ENCODE measurements at places on chromosomes 5 and 9. TPM values are rescaled to one million over a fixed set of nuclear protein-coding genes. Genes with fewer than 3 reads are reported as not detected.
A peak's percentile ranks its signal among the peaks of the same experiment; 100 is the strongest.

DNA sequence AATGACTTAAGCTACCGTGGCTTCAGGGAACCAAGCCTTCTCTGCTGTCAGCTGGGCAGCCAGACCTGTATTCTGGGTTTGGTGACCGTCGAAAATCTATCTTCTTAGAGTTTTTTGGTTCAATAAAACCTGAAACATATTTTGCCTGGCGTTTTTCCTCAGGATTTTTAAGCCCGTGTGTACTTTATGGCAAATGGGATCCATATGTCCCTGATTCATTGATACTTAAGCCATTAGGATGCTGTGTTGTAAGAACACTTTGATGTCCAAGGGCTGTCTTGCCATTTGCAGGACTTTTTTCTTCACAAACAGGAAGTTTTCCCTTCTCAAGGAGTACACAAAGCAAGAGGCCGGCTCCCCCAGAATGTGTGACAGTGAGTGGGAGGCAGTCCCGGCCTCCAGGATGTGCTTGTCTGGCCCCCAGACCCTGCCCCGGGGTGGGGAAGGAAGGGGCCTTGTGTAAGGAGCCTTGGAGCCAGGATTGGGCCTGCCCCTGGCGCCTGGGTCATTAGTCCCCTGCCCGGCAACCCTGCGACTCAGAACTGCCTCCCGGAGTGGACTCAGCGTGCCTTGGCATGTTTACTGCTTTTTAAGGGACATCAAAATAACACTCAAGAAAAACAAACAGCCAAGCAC lies 83.4 kb upstream of the SMIM23 start:
- DNase-seq = no peak

GRCh38 chr5:109928811-109929210 lies 239.1 kb downstream of the MAN2A1 start:
- DNase-seq = no peak

CCNJL gene
- total RNA-seq = 3.2 TPM

DNA sequence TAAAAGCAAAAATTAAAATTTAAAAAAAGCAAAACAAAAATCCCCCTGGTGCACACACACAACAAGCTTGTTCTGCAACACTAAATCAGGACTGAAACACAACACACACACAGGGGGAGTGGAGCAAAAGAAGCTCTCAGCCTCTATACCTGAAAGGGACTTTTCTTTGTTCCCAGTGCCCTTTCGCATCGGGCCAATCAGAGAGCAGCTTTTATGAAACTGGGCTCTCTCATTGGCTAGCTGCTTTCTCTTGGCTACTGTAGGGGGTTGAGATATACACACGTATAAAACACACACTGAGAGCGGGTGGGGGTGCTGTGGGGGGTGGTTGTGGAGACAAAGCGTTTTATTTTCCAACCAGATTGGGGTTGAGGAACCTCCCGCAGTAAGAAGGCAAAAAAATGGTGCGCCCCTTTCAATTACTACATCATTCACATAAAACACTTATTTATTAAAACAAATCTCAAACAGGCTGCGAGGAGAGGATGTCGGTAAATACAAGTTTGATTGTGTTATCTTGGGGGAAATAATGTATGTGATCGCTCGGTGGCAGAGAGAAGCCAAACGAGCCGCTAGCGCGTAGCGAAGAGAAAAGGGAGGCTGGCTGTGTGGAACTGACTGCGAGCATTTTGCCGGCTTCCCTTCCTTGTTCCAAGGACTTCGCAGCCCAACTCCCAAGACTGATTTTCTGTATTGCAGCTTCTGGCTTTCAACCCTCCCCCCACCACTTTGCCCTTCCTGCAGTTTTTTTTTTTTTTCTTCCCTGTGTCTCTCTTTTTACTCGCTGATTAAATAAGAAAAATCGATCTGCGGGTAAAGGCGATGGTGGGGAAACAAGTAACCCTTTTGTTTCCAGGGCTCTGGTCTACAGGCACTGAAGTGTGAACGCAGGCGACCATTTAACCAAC lies 2.5 kb upstream of the ZNF608 start:
- peak; percentile 86 for DNase-seq

DNA sequence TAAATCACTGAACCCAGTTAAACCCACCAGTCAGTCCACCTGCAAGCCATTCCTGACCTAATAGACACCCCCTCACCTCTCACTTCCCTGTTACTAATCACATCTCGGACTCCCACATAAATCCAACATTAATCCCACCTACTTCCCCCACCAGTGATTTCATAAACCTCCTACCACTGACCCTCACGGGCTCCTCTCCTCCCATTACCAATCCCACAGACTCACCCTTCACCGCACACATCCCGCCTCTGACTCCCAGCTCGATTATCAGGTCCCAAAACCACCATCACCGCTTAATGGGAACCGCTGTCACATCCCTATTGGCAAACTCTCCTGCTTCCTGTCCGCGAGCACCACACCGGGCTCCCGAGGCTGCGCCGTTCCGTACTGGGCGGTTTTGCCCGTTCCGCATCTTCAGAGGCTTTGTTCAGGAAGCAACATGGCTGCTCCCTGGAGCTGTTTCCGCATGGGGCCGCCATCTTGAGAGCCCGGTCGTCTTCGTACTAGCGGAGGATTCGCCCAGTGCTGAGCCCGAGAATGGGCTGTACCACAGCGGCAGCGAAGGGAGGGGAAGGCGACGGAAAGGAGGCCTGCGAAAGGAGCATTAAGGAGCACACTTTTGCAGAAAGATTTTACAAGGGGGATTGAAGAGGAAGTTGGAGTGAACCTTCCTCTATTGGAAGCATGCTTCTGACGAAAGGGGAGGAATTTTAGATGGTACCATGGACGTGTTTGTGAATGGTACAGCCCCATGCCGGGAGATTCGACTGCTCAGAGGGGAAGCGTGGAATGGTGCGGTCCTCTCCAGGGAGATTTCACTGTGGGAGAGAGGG lies at the start of gene ZNF300:
Gene ZNF300 (minus strand): TSS at position 502 of the 833 bp plus-strand sequence. CDS start 1,825 bp downstream, outside the sequence.
- DNase-seq = peak; percentile 83
